Activated CD8-positive, alpha-beta memory T cell treated with anti-CD3 and anti-CD28 coated beads for 24 hours (primary cell): ENCODE measurements at places on chromosomes 11 and 22.

DNA sequence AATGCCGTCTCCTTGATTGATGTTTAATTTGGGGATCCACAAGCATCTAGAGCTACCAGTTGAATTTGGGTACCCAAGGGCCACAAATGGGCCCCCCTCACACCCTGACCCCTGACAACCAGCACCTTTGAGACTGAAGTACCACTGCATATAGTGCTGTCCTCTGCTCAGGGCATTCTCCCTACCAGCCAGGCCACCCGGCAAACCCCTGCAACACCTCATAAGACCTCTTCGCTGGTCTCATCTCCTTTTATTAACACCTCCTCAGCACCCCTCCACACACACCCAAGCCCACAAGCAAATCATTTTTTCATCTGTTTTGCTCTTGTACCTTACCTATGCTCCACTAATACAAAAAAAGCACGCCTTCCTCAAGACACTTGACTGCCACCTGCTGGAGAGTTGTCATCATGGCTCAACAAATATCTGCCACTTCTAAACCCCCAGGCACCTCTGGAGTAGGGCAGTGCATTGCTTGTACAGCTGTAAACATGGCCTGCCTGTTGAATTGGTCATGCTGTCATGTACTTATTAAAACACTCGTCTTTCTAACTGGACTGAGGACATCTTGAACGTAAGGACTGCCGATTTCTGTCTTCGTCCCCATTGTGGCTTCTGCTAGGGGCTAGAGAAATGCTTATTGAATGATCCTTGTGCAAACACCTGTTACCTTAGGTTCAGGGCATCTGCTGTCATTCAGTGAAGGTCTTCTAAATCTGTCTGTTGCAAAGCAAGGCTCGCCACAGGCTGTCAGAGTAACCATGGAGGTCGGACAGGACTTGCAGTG is 66.5 kb downstream of the BMAL1 start:
- peak; percentile 86 for DNase-seq

DNA sequence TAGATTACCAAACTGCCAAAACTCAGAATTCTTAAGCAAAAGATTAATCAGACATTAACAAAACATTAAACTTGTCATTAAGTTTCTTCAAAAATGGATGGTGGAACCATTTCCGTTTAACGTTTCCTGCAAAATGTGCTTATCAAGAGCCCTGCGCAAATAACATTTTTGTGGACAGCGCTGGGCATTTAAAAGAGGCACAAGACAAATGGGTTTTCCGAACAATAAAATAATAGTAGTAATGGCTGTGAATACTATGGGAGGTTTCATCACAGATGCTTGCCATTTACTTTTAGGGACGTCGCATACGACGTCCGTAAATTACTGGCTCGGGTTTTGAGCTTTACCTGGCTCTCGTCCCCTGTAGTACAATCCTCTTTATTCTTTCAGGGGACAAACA is 1.1 kb downstream of the NPAT start:
- no peak for DNase-seq

DNA sequence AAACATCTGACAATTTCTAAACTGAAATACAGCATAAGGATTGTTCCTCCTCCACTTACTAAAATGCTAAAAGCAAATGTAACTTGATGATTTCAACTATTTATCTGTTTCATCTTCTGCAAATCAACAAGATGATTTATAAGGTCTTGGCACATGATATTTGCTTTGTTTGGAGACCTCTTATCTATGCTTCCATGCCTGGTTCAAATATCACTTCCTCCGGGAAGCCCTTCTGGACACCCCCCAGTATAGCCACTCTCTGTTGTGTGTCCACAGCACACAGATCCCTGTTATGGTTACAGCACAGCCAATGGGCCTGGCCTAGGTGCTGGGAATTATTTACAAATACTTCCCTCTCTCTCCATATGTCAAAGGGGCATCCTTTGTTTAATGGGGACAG is 114.8 kb downstream of the C11orf58 start:
- DNase-seq = no peak

DNA sequence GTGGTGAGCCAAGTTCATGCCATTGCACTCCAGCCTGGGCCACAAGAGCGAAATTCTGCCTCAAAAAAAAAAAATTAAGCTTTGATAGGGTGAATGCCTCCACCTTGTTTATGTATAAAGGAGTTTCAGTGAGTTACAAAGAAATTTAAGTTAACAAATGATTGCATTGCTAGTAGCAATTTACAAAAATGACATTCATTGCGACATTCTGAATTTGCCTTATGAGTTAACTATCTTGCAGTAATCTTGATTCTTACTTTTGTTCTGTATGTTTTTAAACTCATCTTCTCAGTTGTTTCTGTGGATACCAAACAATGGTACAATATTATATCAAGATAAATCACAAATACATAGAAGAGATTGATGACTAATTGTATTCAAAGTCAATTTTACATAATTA is 207.0 kb downstream of the DDX10 start:
- DNase-seq = no peak

DNA sequence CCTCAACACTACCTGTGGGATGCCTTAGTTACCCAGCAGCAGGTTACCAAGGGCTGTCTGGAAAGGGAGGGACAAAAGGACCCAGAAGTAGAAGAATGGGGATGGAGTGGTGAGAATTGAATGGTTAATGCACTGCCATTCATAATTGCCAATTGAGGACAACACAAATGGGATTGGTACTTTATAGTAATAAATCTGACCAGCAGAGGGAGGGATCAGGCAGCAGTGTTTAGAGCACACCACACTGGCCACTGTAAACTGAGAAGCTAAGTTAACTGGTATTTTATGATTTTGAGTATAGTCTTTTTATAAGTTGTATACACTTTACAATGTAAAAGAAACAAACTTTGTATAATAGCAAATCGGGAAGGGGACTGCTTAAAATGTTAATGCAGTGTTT is 10.7 kb downstream of the TBRG1 start:
- no peak for DNase-seq

GRCh38 chr11:121179306-121179705 is 78.3 kb downstream of the TECTA start:
- DNase-seq = no peak

- DNase-seq = no peak
Measured at GRCh38 chr22:47902646-47903180, 1140.3 kb downstream of the TBC1D22A start.

- no peak for DNase-seq
Measured at GRCh38 chr22:36964106-36964505, 50.7 kb downstream of the CSF2RB start.

DNA sequence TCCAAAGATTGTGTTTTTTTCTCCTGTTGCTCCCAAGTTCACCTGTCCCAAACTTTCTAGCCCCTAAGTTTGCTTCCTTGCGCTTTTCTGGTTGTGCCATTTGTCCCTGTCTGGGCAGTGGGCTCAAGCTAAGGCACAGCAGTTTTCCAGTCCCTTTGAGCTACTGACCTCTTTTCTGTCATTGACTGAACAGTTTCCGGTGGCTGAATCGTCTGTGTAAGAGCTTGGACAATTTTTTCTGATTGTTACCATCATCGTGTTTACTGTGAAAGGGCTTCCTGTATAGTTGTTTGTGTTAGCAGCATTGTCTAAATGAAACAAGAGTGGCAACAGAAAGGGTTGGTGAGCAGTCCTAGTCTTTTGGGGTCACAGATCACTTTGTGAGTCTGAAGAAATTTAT is 49.8 kb downstream of the BMAL1 start:
- no peak for DNase-seq

GRCh38 chr22:19183216-19183615 is 4.7 kb upstream of the SLC25A1 start:
- DNase-seq = no peak

DNA sequence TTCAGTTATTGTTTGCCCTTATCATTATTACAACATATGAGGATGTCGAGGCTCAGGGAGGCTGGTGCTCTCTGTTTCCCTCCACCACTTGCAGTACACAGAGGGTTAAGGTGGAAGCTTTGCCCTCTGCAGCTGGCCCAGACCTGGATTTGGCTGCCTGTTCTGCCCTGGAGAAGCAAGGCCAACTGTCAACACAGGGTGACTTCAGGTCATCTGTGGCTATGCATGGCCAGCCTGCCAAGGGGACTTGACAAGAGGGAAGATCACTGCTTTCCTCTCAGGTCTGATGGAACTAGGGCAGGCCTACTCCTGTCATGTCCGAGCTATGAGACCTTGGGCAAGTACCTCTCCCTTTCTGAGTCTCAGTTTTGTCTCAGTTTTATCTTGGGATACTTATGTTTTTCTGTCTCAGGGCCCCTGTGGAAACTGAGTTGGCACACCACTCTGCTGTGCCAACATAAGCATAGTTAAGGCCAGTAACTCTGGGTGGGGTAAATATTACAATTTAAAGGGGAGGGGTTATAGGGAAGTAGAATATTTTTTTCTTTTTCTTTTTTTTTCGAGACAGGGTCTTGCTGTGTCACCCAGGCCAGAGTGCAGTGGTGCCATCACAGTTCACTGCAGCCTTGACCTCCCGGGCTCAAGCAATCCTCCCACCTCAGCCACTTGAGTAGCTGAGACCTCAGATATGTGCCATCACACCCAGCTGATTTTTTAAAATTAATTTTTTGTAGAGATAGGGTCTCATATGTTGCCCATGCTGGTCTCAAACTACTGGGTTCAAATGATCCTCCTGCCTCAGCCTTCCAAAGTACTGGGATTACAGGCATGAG is 2.4 kb upstream of the THRSP start:
- no peak for DNase-seq

- DNase-seq = no peak
Measured at GRCh38 chr11:62613291-62613778, 278 bp downstream of the ROM1 start.

DNA sequence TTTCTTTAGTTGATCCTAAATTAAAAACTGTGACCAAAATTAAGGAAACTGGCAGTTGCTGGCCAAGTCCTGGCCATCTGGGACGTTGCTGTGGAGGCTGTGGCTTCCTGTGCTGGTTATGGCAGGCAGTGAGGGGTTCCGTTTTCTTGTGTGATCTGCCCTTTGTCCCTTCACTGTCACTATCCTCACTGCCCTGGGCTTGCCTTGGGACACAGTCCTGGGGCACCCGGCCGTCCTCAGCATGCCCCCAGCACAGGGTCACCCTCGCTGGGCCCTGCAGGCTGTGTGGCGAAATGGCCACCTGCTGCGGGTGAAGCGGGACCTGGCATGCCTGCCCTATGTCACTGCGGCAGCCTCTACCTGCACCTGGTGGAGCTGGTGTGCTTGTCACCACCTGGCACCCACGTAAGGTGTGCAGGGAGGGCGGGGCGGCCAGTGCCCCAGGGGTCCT is 52.5 kb upstream of the SLC22A12 start:
- DNase-seq = no peak

- DNase-seq = no peak
Measured at GRCh38 chr22:38138961-38139360, 28.5 kb upstream of the BAIAP2L2 start.

- DNase-seq = no peak
Measured at GRCh38 chr22:42972649-42973535, 42.1 kb downstream of the PACSIN2 start.

DNA sequence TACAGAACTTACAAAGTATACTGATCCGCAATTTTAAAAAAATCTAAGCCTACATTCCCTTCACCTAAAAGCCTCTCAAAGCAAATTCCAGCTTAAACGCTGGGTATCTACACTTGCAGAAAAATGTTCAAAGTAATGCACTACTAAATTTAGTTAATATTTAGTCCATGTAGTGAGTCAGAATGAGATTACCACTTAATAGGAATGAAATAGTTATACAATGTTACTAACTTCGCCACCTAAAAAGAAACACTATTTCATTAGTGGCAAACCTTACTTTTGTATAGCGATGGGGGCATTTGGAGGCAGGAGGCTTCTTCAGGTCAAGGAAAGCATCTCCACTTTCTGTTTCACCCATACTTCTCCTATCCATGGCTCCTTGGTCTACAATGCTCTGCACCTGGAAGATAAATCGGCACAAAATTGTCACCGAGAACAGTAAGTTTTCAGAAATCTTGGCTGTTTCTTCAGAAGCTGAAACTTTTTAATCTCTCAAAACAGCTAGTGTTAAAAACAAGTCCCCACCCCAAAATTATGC is 1.2 kb downstream of the EIF4ENIF1 start:
- no peak for DNase-seq

GRCh38 chr22:27231266-27231665 is 570.3 kb downstream of the MN1 start:
- DNase-seq = no peak

- no peak for DNase-seq
Measured at GRCh38 chr11:27255447-27255828, 107.6 kb downstream of the CCDC34 start.

- no peak for DNase-seq
Measured at GRCh38 chr11:88101881-88102597, 73.2 kb downstream of the RAB38 start.

- DNase-seq = no peak
Measured at GRCh38 chr11:129766898-129767604, 48.6 kb upstream of the TMEM45B start.

GRCh38 chr11:118791111-118791960 is at the start of gene DDX6:
Gene DDX6, minus strand, starts transcription at chr11:118791164. Its CDS starts 4,913 bp downstream, at chr11:118786251.
- DNase-seq = peak; percentile 94

- no peak for DNase-seq
Measured at GRCh38 chr22:24233816-24234215, 11.1 kb downstream of the GGT5 start.

DNA sequence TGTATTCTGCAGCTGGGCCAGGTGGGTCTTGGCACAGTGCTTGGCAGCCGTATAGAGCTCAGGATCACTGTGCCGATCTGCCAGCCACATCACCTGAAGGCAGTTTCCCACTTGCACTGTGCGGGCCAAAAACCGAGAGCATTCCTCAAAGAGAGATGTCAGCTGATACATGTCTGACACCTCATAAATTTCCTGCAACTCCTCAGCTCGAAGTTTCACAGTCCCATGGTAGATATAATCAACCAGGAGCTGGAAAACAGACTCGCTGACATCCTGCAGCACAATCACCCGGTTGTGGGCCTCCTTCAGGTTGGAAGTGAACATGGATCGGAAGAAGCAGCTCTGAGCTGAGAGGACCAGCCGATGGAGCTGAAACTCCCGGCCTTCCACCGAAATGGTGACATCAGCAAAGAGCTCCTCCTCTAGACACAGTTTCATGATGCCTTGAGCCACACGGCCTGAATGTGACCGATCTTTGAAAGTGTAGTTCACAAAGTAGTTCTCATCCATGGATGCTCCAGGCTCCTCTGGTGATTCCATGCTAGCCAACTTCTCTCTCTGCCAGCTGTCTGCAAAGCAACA is 1.2 kb downstream of the KBTBD4 start:
- no peak for DNase-seq

- DNase-seq = no peak
Measured at GRCh38 chr11:30741039-30741550, 154.9 kb upstream of the MPPED2 start.

- DNase-seq = no peak
Measured at GRCh38 chr11:69530278-69531070, 49.0 kb downstream of the LINC01488 start.

- DNase-seq = no peak
Measured at GRCh38 chr11:65493367-65494176, 5.3 kb upstream of the MALAT1 start.

DNA sequence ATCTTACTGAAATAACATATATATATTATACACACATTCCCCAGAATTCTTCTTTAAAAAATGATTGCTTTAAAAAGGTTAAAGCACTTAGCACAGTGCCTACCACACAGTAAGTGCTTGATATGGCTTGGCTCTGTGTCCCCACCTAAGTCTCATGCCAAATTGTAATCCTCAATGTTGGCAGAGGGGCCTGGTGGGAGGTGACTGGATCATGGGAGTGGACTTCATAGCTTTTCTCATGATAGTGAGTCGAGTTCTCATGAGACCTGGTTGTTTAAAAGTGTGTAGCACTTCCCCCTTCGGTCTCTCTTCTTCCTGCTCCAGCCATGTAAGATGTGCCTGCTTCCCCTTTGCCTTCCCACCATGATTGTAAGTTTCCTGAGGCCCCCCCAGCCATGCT is 6.2 kb downstream of the CRYAB start:
- DNase-seq = no peak
